ENCODE measurements at places on chromosomes 2 and 18. TPM values are rescaled to one million over a fixed set of nuclear protein-coding genes. Genes with fewer than 3 reads are reported as not detected.
A peak's percentile ranks its signal among the peaks of the same experiment; 100 is the strongest.

- DNase-seq: peak; percentile 44
Observed at GRCh38 chr18:23982155-23983079, 32.1 kb upstream of the TTC39C start.

- no peak for DNase-seq
Observed at GRCh38 chr18:62587689-62588088, 64.9 kb downstream of the ZCCHC2 start.

- no peak for DNase-seq
Observed at GRCh38 chr18:64100116-64100922, 48.6 kb downstream of the LINC00305 start.

Gene TMEM178A
- 4.9 TPM for total RNA-seq

DNA sequence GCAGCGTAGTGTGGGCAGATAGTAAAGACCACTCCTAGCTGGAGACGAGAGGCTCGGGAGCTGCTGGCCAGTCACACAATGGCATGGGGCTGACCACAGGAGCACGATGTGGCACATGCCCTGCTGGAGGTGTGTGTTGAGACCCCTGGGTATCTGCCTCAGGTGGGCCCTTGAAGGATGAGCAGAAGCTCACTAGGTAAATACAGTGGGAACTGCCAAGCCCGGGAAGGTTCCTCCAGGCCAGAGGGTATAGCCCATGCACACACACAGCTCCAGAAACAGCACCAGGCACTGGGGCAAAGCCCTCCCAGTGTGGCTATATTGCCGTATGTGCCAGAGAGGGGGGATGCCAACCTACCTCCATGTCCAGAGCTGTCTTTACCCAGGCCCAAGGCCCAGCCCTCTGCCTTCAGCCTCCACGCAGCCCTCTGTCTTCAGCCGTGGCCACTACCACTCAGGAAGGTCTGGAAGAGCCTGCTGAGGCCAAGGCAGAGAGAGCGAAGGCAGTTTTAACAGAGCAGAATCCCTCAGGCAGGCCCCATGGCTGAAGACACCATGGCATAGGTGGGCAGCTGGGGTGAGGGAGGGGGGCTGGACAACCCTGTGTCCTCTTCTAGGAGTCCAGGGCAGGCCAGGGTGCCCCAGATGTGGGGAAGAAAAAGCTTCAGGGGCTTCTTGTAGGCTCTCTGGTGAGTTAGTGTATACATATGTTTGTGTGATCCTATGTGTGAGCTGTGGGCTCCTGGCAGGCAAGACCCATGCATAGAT, 7.0 kb upstream of the ARID5A start:
- no peak for DNase-seq

DNA sequence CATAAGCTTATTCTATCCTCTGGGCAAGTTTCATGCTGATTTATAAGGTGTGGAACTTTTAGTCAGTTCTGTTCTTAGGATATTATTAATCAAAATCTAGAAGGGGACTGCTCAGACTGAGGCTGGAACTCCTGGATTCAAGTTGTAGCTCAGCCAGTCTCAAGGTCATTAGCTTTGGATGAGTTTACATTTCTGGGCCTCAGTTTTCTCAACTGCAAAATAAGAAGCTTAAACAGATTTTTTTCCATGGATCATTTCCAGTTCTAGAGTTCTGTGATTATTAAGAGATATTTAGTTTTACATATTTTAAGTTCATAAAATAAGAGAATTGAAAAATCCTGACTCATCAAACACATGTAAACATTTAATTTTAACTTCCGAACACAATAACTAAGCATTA, 442.5 kb upstream of the PKDCC start:
- DNase-seq: no peak

Gene LRATD1
- 14.5 TPM for total RNA-seq

Gene STPG4
- total RNA-seq: not detected

DNA sequence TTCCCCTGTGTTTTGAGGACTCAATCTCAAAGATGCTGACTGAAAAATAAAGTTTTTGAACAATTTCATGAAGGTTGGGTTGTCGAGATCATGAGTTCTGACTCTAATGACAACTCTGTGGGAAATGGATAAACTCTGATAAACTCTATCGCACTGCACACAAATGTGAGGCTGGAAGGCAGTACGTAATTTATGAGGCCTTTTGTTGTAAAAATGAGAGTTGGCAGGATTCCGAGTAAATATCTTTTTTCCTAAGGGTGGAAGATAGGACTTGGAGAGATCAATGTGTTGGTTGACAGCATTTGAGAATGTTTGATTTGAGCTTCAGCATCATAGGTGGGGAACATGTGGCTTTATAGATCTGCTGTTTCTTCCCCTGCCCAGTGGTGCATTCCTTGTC, 90.4 kb downstream of the SPTBN1 start:
- DNase-seq: no peak

- DNase-seq: no peak
Observed at GRCh38 chr2:235677276-235677788, 183.5 kb downstream of the AGAP1 start.

DNA sequence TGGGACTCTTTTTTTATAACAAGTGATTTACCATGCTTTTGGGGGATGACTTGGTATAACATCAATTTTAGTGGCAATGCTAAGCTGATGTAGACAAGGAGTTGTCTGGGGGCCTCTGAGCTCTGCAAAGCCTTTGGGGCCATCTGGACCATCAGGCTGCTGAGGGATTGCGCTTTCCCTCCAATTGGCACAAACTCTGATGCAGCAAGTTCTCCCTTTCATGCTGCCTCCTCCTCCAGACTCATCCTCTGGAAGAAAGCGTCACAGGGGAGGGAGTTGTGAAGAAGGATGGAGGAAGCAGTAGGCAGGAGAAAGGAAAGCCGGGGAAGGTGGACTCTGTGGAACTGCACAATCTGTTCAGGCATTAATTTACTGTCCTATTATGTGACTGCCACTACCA, 10.2 kb upstream of the FAP start:
- no peak for DNase-seq

Gene CCDC121
- total RNA-seq: 1.3 TPM

GRCh38 chr2:9356261-9356660, 67.1 kb downstream of the ITGB1BP1 start:
- DNase-seq: no peak

Gene CENPA
- total RNA-seq: not detected

Gene B3GNT7
- 8.6 TPM for total RNA-seq

Gene CTDSP1
- 67.2 TPM for total RNA-seq

Gene HRH4
- total RNA-seq: not detected

DNA sequence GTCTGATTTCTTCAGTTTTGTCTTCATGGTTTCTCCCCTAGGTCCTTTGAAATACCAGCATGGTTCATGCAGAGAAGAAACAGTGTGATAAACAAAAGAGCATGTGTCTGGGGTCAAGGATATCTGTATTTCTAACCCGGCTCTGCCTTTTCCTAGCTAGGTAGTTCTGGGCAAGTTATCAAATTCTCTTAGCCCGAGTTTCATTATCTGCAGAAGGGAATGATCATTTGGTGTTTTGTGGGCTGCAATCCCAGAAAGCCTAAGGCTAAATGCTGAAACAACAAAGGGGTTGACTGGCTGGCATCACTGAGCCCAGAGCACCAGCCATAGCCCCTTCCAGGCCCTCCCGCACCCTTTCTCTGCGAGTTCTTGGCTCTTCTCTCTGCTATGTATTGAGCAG, 51.7 kb upstream of the DAPL1 start:
- no peak for DNase-seq

- no peak for DNase-seq
Observed at GRCh38 chr18:67342159-67342558, 174.4 kb downstream of the DSEL start.

DNA sequence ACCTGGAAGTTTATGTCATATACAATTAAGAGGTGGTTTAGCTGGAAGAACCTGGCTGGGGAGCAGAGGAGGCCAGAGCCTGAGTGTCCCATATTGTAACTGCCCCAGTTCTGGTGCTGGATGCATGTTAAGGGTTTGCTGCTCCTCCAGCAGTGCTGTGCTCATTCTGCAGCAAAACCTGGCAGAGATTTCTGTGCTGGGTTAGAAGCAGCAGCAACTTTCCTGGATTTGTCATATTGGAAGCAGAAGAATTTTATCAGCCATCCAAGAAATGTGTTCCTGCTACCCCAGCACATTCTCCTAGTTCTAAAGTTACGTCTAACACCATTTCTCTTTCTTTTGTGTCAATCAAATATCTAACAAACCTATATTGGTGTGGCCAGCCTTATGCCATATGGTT, 284.1 kb downstream of the TDRD15 start:
- no peak for DNase-seq

Gene ESCO1
- 12.7 TPM for total RNA-seq

DNA sequence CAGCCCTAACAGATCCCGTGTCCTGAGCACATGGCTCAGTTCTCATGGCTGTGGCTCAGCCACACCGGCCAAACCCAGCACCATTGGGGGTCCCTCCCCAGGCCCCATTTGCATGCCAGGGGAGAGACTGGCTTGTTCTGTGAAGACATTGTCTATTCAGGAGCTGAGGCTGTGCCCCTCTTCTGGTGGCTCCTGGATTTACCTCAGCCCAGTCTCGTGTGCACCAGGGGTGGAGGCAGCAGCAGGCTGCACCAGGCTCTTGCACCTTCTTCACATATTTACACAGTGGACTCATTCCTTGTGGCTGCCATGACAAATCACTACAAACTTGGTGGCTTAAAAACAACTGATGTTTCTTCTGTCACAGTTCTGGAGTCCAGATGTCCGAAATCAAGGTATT, 92.4 kb upstream of the ITGA6 start:
- peak; percentile 50 for DNase-seq

Gene CYRIA
- total RNA-seq: 5.3 TPM

DNA sequence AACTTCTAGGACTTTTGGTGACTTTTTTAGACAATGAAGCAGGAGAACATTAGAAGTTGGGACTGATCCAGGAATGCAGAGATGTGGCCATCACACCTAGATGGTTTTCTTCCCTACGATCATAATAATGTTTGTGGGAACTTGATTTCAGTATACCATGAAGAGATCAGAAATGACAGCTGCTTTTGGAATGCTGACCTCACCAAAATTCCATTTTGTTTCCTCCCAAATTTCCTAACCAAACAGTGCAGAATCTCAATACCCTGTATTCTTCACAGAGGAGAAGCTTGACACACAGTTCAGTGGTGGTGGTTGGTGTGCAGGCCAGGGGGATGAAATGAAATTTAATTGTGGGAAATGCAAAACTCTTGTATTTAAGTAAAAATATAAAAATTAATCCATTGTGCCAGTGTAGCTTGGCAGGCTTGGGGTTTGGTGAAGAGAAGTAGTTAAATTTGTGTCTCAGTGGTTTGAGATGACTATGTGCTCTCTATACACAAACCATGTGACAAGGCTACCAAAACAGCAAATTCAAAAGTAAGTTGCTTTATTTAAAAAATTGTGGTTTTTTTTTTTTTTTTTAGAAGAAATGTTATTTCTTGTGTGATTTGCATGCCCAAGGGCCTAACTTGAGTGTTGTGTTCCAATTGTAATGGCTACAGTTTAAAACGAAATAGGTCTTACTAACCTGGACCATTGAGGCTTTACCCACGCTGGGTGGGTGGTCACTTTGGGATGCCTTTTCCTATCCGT, 252.4 kb downstream of the LPIN1 start:
- no peak for DNase-seq

- DNase-seq: no peak
Observed at GRCh38 chr2:74584088-74584645, 29.6 kb downstream of the DOK1 start.

- no peak for DNase-seq
Observed at GRCh38 chr2:211591426-211591825, 947.2 kb downstream of the ERBB4 start.

Gene CLASP1
- total RNA-seq: 44.2 TPM

- no peak for DNase-seq
Observed at GRCh38 chr2:215601990-215602721, 166.3 kb upstream of the FN1 start.

DNA sequence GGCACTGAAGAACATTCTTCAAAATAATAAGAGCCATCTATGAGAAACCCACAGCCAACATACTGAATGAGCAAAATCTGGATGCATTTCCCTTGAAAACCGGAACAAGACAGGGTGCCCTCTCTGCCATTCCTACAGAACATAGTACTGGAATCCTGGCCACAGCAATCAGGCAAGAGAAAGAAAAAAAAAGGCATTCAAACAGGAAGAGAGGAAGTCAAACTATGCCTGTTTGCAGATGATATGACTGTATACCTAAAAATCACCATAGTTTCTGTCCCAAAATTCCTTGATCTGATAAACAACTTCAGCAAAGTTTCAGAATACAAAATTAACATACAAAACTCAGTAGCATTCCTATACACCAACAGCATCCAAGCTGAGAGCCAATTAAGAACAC, 119.5 kb upstream of the PARD3B start:
- DNase-seq: no peak

GRCh38 chr2:1561811-1562421, 148.7 kb downstream of the TPO start:
- DNase-seq: no peak

Gene IL1A
- total RNA-seq: not detected

GRCh38 chr18:61771861-61772260, 120.9 kb downstream of the RNF152 start:
- no peak for DNase-seq

Gene NTSR2
- not detected for total RNA-seq

Gene PAIP2B
- total RNA-seq: 18.5 TPM

DNA sequence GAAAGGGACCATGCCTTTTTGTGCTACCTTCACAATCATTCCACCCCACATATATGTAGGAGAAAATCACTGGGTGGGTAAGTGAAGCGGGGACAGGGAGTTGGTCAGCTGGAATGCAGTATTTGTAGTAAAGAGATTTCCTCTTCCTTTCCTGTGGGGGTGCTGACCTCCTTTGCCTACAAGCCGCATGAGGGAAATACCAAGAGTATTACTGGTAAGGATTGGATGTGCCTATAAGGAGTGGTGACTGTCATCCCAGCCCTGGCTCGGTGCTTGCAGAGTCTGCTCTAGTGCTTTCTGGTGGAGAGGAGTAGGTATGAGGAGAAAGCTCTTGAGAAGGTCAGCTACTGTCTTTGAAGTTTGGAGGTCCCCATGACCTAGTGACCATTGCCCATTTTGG, 324.6 kb downstream of the HRH4 start:
- DNase-seq: no peak

Gene CPLX4
- not detected for total RNA-seq

- DNase-seq: no peak
Observed at GRCh38 chr18:6078877-6079276, 183.6 kb upstream of the TMEM200C start.

Gene UGT1A9
- not detected for total RNA-seq

Gene ALPG
- total RNA-seq: not detected

DNA sequence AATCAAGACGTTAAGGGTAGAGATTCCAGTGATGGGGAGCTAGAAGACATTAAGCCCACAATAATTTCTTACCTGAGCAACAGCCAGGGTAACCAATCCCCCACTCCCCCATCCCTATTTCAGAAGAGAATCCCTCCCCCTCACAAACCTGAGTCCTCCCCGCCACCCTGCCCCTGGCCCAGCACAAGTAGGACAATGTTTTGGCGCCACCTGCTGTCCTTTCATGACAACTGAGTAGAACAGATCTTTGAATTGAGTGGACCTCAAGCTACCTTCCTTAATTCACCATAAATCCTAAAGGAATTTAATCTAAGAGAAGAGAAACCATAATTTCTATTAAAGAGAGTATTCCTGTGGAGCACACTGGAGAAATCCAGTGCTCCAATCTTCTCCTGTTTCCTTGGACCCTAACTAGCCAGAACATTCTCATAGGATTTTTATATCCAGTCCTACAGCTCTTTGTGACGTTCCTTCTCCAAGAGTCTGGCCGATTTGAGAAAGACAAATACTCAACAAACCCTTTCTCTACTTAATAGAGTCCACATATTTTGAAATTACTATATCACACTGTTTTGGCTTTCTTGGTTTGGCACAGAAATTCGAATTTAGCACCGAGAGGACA, 41.1 kb downstream of the NHEJ1 start:
- DNase-seq: peak; percentile 73

GRCh38 chr2:239932881-239933735, 92.0 kb downstream of the NDUFA10 start:
- DNase-seq: peak; percentile 5

- DNase-seq: no peak
Observed at GRCh38 chr2:228533156-228533555, 351.7 kb upstream of the SPHKAP start.
